ENCODE measurements at places on chromosomes 7 and 10.

DNA sequence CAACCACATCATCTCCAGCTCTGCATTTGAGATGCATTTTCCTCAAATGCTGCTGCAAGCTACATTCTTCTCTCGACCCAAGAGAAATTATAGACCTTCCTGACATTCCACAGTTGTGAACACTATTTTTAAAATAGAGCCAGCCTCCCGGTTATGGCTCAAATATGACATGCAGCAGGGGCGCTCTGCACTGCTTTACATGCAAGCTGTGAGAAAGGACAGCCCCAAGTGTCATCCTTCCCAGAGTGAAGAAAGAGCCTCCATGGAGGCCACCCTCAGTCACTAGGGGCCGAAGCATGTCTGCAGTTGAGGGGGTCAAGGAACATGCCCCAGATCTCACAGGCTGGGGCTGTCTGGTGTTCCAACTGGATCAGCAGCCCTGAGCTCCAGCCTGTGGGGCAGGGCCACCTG lies 63.9 kb upstream of the CHST15 start:
- no peak for DNase-seq

DNA sequence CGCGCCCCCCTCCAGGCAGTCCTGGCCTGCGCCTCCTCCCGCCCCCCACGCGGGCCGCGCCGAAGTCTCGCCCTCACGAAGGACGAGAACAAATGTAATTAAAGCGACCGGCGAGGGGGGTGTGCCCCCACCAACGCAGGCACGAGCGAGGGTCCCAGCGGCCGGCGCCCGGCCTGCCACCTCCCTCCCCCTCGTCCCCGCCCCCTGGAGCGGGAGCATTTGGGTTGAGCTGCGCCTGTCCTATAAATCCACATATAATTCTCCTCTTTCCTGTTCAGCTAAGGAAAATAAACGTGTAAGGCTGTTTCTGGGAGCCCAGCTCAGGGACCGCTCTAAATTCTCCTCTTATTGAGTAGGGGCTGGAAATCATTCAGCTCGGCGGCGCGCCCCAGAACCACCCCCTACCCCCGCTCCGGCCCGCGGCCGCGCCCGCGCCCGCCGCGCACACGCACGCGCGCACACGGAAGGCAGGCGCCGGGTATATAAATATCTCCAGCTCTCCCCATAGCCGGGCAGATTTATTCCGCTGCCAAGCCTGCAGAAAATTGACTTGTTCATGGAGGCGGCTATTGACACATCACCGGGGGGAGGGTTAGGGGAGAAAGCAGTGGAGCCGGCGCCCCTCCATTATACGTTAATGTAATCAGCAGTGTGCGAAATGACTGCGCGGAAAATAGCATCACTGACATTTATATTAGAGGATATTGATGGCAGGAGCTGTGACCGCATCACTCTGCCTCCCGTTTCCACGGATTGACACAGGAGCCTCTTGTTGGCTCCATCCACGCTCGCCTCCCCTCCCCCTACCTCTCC lies 61.6 kb upstream of the BTRC start:
- no peak for DNase-seq

DNA sequence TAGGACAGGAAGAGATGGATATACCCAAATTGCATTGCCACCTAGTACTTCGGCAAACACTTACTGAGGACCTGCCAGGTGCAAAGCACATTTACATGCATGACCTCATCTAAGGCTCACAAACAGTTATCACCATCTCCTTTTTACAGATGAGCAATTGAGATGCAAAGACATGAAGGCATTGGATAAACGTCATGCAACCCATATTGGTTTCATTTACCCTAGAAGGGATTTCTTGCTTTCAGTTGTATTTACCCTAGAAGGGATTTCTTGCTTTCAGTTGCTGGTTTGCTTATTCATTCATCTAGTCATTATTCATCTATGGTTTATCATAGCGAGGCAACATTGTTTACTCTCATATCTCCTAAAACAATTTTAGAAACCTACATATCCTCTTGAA lies 52.2 kb downstream of the STEAP1B start:
- no peak for DNase-seq

GRCh38 chr10:68550747-68551411 lies 9.3 kb upstream of the TET1 start:
- peak; percentile 32 for DNase-seq

GRCh38 chr7:114598946-114599345 lies 184.3 kb downstream of the FOXP2 start:
- DNase-seq: no peak

DNA sequence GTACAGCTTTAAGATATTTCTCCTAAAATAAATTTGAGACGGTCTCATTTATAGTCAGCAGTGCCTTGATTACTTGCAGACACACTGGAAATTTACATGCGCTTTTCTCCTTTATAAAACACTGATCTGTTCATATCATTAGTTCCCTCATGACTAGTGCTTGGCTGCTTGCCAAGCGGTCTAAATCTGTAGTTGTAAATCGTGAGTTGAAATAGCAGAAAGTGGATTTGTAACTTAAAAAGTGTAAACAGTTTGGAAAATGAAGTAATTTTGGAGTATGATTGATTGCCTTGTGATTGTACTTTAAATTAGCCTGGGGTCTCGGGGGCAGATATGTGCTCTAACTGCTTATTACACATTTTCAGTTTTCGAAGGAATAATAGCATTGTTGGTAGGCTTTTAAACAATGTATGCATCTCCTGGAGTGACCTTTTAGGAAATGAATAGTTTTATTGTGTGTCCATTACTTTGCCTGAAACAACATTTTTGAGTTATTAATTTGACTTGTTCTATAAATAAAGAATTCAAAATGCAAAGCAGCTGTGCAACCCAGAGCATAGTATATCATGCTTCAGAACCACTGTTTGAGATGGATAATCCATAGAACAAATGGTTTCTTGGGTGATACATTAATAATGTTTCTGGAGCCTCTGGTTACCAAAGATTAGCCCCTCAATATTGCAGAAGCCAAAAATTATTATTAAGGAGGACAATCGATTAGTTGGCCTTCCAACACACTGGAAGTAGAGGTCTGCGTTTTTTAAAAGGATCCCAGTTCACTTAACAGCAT lies 73.3 kb downstream of the ARID5B start:
- no peak for DNase-seq

- DNase-seq: no peak
Observed at GRCh38 chr10:77922566-77923179, 3.9 kb downstream of the DLG5 start.

GRCh38 chr7:77351539-77352004 lies 64.6 kb downstream of the GSAP start:
- DNase-seq: no peak

DNA sequence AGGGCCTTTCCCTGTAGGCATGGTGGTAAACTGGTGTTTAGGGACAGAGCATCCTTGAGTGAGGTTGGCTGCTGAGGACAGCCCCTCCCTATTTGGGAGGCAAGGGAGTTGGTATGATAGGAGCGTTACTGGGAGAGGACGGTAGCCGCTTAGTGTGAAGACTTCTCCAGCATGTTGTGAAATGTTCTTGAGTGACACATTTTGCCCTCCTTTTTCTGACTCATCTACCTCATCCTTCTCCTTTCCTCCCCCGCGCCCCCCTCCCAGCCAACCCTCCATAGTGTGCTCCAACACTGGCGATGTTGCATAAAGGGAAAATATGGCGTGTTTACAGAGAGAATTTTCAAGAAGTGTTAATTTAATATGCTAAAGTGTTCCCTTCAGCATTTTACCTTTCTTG lies 645.0 kb upstream of the GALNT17 start:
- DNase-seq: no peak

- DNase-seq: no peak
Observed at GRCh38 chr7:37410305-37411229, 38.1 kb downstream of the ELMO1 start.

DNA sequence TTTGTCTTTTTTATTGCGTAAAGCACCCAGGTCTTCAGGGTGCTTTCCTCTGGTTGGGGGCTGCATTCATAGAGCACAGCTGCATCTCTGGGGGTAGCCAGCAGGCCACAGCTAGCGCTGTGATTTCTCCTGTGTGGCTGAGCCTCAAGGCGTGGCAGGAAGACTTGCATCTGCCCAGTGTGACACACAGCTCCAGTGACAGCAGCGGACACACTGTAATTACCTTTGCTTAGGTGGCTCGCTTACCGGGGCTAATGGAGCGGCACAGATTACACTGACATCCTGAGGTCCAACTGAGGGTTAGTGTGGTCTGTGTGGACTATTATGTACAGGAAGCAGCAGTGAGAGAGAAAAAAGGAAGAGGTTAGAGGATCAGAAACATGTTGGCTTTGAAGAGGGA lies 27.1 kb downstream of the ABCB4 start:
- no peak for DNase-seq

- DNase-seq: no peak
Observed at GRCh38 chr7:47814905-47815613, 133.2 kb downstream of the PKD1L1 start.

GRCh38 chr7:125547505-125547904 lies 617.9 kb upstream of the POT1 start:
- DNase-seq: no peak

DNA sequence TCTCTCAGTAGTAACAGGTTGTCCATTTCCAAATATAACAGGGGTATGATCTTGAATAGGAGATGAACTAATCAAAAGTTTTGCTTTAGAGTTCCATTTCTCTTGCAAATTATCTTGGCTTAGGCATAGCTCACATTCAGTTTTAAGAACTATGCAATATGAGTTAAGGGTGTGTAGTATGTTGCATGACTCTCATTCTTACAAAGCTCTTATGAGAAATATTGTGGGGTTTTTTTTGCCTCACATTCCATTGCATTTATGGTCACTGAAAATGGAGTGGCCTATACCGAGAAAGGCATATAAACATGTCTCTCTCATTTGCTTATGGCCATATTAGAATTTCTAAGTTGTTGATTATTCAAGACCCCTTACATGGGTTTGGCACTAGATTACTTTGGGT lies 48.5 kb upstream of the LAMB1 start:
- no peak for DNase-seq

DNA sequence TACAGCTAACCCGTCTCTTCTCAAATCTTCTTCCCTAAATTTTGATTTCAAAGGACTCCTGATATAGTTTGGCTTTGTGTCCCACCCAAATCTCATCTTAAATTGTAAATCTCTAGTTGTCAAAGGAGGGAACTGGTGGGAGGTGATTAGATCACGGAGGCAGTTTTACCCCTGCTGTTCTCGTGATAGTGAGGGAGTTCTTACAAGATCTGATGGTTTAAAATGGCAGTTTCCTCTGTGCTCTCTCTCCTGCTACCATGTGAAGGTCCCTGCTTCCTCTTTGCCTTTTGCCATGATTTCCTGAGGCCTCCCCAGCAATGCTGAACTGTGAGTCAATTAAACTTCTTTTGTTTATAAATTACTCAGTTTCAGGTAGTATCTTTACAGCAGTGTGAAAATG lies 269.3 kb downstream of the POLR1F start:
- no peak for DNase-seq

DNA sequence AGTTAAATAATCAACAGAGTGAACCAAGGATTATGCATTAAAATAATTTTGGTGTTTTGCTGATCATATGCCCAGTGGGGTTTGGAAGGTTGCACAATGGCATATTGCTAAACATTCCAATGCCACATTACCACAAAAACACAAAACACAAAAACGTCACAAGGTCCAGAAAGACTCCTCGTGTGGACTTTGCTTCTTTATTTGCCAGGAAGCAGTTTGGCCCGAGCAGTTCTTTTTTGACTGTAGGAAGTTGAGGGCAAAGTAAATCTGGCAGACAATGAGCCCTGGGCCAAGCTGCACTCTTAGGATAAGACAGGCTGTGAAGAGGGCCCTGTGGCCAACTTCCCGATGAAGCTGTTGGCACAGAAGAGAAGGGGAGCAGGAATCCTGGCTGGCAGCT lies 39.2 kb upstream of the SLC35B4 start:
- DNase-seq: no peak

DNA sequence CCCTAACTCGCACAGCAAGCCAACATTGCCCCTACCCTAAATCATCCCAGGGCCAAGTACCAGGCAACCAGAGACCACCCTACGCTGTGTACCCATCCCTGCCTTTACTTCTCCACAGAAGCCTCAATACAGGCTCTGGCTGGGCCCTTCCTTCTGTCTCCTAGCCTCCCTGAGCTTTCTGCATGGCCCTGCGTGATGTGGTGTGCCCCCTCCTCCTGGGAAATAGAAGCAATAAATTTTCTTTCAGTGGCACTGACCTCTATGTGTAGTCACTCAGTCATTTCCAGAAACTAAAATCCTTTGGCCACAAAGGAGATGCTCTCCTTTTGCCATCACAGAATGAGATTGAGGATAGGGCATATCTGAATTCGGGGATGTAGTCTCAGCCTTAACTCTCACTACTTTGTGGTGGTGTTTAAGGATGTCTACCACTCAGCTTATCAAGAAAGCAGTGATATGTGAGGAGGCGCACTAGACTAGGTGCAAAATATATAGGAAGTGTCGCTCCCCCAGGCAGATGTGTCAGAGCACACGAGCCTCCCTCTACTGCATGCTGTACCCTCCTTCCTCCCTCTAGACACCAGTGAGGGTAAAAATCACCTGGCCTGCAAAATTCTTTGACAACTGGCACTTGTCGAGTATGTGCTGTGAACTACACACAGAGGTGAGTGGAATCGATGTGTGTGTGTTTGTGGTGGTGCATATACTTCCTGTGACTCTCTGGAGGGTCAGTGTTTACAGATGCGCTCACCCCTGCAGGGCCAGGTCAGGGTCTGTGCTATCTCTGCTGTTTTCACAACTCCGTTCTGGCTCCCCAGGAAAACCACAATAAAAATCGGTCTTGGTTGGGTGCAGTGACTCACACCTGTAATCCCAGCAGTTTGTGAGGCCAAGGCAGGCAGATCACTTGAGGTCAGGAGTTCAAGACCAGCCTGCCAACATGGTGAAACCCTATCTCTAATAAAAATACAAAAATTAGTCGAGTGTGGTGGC lies 825.9 kb upstream of the IGFBP3 start:
- no peak for DNase-seq

DNA sequence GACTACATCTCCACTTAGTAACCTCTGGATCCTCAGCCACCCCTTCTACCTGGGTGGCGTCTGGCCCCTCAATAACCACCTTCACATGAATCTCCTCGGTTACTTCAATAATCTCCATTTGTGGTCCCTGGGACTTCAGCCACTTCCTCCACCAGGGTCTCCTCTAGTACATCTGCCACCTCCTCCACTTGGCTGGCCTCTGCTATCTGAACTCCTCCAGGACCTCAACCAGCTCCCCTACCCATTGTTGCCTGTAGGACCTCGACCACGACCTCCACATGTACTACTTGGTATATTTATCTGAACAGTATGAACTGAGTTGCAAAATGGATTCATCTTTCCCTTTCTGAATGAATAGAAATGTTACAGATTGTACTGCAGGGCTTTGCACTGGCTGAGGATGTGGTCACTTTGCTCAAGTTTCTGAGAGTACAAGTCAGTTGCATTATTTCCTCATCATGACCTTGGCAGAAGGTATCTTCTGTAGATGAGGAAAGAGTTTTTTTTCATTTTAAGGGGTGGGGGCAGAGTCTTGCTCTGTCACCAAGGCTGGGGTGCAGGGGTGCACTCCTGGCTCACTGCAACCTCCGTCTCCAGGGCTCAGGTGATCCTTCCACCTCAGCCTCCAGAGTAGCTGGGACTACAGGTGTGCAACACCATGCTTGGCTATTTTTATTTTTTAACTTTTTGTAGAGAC lies 36.0 kb downstream of the MAT1A start:
- no peak for DNase-seq

GRCh38 chr7:134547397-134548054 lies 1.4 kb upstream of the AKR1B15 start:
- DNase-seq: no peak

Measured in NCI-H446 treated with DMSO at 0.1 percent for 48 hours (cell line).